ENCODE measurements at places on chromosomes 3 and 15.

DNA sequence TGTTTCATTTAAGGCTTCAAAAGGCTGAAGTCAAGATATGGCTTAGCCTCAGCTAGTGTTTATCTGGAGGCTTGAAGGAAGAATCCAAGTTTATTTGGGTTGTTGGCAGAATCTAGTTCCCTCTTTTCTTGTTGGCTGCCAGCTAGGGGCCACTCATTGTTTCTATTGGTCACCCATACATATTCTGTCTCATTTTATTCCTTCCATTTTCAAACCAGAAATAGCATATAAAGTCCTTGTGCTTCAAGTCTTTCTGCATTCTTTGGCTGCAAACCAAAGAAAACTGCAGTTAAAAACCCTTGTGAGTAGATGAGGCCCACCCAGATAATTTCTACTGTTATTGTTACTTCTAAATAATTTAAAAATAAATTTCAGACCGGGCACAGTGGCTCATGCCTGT is 301.7 kb downstream of the OXSM start:
- no peak for DNase-seq

DNA sequence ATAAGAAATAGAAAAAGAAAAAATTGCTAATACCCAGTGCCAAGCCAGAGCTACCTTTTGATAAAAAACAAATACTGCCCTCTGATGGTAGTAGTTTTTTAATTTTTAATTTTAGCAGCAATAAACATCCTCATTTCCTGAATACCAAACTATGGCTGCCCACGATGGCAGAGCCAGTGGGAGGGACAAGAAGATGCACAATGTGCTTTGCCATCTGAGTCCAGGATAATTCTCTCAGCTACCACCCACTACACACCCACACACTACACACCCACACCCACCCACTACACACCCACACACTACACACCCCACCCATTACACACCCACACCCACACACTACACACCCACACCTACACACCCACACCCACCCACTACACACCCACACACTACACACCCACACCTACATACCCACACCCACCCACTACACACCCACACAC is 17.8 kb downstream of the CEP19 start:
- DNase-seq, result no peak

DNA sequence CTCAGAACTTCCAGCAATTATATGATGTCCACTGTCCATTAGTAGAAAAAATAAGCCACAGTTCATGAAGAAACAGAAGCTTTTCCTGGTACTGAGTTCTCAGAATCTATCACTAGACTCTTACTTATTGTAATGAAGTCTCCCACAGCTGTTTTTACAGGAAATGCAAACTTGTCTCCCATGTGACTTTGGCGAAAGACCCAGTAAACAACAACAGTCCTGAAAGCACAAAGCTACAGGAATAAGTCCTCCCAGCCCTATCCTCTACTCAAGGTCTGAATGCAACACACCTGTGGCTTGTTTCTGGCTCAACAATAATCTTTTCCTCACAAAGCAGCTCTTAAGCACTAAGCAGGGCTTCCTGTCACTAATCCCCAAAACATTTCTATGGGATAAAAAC is 55.9 kb downstream of the EOMES start:
- DNase-seq, result no peak

DNA sequence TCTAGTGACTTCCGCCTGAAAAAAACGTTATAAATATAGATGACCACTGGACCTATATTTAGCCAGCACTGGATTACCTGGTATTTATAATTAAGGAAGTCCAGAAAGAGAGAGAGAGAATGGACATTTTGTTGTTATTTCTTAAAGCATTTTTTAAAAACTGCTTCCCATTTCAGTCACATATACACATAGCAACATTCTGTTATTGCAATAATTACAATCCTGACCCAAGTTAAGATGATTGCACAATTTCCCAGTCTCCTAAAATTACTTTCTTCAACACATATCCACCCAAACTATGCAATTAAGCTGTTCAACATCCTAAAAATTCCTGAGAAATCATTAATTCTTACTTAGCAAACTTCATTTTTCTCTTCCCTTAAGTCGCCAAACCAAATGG is 37.7 kb downstream of the PCSK6 start:
- DNase-seq, result no peak

GRCh38 chr3:119161240-119161639 is 12.2 kb upstream of the UPK1B start:
- no peak for DNase-seq

GRCh38 chr3:89221924-89222323 is 114.5 kb downstream of the EPHA3 start:
- DNase-seq, result no peak

All from endothelial cell (in vitro differentiated cells).